ENCODE measurements at places on chromosomes 2 and 18. TPM values are rescaled to one million over a fixed set of nuclear protein-coding genes. Genes with fewer than 3 reads are reported as not detected.

GRCh38 chr2:11326677-11327211 is 17.7 kb downstream of the ROCK2 start:
- no peak for DNase-seq

GRCh38 chr18:35045121-35045520 is 3.9 kb downstream of the MAPRE2 start:
- no peak for DNase-seq

The INO80D gene
- total RNA-seq, result 18.8 TPM

GRCh38 chr18:58087928-58088690 is 44.1 kb downstream of the NEDD4L start:
- DNase-seq, result no peak

The COL4A3 gene
- not detected for total RNA-seq
